SK-MEL-5 (cell line): ENCODE measurements at places on chromosomes 2 and 18.

DNA sequence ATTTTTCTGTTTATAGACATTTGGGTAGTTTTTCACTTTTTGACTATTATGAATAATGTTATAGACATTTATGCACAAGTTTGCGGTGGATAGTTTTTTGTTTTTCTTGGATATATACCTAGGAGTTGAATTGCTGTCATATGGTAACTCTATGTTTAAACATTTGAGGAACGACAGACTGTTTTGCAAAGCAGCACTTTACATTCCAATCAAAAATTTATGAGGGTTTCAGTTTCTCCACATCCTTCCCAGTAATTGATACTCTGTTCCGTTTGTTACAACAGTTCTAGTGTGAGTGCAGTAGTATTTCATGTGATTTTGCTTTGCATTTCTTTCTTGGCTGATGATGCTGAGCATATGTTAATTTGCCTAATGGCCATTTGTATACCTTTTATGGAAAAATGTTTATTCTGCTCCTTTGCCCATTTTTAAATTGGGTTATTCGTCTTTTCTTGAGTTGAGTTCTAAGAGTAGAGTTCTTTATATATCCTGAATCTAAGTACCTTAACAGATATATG, 617.3 kb upstream of the LRATD1 start:
- DNase-seq, result no peak

DNA sequence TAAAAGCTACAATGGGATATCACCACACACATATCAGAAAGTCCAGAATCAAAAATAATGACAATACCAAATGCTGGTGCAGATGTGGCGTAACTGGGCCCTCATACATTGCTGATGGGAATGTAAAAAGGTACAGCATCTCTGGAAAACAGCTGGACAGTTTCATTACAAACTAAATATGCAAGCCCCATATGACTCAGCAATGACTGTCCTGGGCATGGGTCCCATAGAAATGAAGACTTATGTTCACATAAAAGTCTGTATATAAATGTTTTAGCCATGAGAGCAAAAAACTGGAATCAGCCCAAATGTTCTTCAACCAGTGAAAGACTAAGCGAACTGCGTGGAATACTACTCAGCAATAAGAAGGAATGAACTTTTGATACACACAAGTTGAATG, 56.7 kb downstream of the ALPK2 start:
- DNase-seq, result no peak

DNA sequence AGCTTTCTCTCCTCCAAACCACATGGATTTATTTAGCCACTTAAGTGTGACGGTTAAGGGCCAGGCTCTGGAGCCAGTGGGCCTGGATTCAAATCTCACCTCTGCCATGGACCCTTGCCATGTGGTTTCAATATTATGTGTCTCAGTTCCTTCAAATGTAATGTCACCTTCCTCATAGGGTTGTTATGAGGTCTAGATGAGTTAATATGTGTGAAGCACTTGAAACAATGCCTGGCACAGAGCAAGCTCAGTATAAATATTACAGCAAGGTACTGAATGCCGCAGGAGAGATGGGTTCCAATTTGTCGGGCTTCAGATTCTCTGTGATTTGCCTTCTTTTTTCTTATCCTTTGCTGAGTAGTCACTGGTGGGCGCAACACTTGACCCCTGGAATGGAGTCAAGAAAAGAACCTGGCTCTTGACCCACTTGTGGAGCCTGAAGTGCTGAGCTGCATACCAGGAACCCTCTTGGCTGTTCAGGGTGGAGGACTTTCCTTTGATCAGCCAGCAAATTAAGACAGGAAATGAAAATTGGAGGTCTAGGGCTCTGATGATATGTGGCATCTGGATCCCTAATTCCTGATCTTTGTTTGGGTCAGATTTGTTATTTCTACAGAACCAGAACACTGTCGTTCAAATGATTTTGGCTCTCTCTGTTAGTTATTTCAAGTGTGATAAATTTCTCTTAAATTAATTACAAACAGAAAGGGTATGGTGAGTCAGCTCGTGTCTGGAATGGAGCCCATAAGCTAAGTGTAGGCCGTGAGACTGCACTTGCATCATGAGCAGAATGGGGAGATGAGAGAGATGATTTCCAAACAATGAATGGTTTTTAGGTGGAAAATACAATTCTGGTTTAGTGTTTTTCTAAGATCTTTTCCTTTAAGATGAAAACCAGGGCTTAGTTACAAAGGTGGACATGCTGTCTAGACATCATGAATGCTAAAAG, 293.0 kb downstream of the KCNS3 start:
- DNase-seq, result no peak

GRCh38 chr2:10982931-10983701, 71.4 kb downstream of the KCNF1 start:
- DNase-seq, result no peak

GRCh38 chr2:6977113-6977741, 60.0 kb downstream of the RNF144A start:
- no peak for DNase-seq

GRCh38 chr2:60394463-60394862, 159.0 kb downstream of the BCL11A start:
- no peak for DNase-seq

DNA sequence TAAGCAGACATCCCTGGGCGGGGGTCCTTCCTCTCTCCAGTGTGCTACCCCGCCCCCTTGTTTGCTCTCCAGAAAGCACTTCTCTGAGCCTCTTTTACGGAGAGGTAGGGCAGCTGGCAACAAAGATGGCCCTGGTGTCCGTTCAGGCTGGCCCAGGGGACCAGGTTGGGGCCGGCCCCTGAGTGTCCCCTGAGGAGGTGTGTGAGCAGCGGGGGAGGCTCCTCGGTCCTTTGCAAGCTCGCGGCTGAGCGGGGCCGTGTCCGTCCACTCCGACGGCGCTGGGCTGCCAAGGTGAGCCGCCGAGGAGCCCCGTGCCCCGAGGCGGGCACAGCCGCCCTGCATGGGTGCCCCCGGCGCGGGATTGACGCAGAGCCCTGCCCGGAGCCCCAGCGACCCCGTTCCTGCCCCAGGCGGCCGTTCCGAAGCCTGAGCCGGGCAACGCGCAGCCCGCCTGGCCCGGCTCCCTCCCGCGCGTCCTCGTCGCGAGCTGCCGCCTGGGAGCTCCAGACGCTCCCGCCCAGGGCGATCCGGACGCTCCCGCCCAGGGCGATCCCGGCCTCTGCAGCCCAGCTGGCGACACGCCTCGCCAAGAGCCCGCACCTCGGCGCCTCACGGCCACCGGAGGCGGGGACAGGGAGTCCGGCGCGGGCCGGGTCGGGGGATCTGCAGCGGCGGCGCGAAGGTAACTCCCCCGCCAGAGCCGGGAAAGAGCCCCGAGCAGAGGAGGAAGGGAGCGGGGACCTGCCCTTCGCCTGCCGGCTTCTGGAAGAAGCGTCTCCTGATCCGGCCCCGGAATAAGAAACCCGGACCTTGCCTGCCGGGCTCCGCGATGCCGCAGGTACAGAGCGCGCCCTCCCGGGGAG, at the start of gene PROKR1:
TSS of gene PROKR1 (plus strand) at position 569 of the 863 bp plus-strand sequence. CDS start 2,243 bp downstream, outside the sequence.
- DNase-seq, result peak; percentile 22

DNA sequence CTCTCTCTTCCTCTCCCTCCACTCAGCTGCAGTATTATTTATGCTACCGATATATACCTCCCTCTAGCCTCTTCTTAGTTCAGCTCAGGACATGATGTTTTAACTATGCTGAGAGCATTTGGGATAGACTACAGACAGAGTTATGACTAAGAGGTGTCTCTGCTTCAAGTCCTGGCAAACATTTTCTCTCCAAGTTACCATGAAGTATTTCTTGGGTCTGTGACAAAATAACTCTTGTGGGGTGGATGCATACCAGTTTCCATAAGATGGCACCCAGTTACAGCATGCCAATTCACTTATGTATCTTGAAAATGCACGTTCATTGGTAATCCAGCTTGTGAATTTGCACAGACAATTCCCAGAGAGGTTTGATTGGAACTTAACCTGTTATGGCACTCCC, 737.6 kb downstream of the SLC4A3 start:
- no peak for DNase-seq

GRCh38 chr2:172335736-172336135, 91.7 kb upstream of the ITGA6 start:
- DNase-seq, result no peak

GRCh38 chr2:147293991-147294824, 550.6 kb upstream of the ACVR2A start:
- no peak for DNase-seq

- DNase-seq, result no peak
Observed at GRCh38 chr2:177741866-177742265, 330.7 kb downstream of the PDE11A start.

- DNase-seq, result no peak
Observed at GRCh38 chr2:7480431-7480830, 563.2 kb downstream of the RNF144A start.

GRCh38 chr2:58419983-58420382, 178.9 kb upstream of the FANCL start:
- no peak for DNase-seq

GRCh38 chr18:48161911-48162698, 231.6 kb upstream of the SMAD2 start:
- peak; percentile 9 for DNase-seq

DNA sequence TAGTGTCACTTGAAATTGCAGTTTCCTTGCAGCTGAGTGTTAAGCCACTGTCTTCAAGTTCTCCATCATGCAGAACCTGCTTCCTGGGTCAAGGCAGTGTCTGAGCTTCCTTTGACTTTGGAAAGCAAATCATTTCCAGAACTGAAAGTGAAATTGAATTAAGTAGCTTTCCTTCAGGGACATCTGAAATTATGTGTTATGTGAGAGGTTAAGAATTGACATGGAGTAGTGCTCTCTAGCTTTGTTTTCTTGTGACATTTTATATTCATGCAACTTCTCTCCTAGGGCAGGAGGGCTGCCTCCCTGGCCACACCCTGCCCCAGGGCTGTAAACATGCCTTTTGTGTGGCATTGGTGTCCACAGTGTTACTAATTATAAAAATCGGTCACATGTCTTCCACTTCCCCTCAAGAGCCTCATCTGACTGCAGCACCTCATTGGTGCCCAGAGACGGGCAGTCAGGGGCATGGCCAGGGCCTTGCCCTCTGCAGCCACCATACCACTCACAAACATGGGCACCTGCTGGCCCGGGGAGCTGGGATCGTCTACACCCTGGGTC, 14.4 kb downstream of the RAB12 start:
- DNase-seq, result peak; percentile 46

- DNase-seq, result no peak
Observed at GRCh38 chr18:22490429-22490846, 72.7 kb upstream of the CTAGE1 start.

GRCh38 chr18:3205239-3205638, 14.5 kb downstream of the MYOM1 start:
- DNase-seq, result no peak

- DNase-seq, result peak; percentile 63
Observed at GRCh38 chr2:101188683-101189405, 37.7 kb upstream of the TBC1D8 start.

DNA sequence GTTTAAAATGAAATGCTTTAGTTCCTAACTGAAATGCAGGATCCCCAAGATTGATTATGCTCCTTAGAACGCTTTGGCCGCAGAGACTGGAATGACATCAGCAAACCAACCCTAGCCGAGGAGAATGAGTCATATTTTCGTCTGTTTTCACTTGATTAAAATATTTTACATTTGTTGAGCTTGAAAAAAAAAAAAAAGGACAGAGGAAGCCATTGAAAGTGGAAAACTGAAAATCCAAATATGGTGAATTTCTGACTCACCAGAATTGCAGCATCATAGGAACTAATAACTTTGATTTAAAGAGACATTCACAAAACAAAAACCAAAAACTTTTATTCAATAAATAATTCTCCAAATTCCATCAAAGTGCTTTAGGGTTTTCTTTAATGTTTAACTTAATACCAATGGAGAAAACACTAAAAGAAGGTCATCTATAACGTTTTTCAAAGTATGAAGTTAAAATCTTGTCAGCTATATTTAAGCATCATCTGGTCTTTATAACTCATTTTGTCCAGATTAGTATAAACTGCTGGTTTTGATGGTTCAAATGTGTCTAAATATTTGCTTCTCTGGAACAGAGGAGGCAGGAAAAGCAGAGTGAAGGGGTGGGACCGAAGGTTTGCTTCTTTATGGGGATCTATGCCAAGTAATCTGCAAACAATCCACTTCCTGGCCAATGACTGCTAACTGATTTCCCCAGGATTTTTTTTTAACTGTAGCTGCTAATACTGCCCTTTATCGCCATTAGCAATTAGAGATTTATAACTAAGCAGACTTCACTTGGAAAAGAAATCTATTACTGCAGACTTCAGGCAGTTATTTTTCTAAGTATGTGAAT, 30.9 kb upstream of the COL5A2 start:
- DNase-seq, result peak; percentile 78

GRCh38 chr2:8799004-8799403, 38.4 kb downstream of the KIDINS220 start:
- no peak for DNase-seq

GRCh38 chr2:108288534-108289106, at the start of gene SULT1C2:
TSS of gene SULT1C2 (plus strand) at chr2:108288895. CDS start at chr2:108293668, 4,773 bp downstream.
- DNase-seq, result peak; percentile 77

- no peak for DNase-seq
Observed at GRCh38 chr18:3472681-3473544, 22.9 kb downstream of the TGIF1 start.

DNA sequence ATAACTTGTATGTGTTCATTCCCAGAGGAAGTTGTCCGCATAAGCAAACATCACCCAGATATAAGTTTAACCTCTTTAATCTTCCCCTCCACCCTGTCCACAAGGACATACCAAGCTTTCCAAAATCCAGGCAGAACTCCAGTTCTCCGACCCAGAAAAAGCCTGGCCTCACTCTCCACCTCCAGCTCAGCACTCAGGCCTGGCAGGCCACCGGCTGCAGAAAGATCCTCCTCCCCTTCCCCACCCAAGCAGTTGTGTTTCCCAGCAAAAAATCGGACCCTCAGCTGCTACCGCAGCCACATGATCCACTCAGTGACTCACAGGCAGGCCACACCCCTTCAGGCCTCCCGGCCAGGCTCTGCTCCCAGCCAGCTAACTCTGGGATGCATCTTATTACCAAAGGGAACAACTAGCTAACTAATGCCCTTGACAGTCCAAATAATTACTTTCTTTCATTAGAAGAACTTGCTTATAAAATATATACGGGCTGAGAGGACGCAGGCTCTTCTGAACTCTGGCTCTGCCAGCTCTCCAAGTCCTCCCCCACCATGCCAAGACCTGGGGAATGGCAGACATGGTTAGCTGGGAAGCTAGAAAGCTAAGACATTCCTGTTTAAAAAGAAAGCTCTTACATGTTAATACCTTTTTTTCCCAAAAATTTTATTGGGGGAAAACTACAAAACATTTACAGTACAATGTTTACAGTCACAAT, 4.5 kb downstream of the ZFP36L2 start:
- peak; percentile 94 for DNase-seq

DNA sequence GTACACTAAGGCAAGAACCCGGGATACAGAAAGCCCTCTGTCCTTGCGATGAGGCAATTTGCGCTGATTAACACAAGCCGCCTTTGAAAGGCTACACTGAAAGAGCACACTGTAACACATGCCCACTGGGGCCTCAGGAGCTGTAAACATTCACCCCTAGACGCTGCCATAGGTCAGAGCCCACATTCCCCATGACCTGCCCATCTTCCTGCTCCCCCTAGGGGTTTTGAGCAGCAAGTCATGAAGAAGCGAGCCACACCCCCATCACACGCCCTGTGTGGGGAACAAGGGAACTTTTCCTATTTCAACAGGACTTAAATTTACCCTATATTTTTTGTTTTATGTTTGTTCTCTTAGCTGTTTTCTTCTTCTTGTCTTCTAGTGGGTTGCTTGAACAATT, 47.8 kb upstream of the SLC4A10 start:
- DNase-seq, result peak; percentile 33
